ENCODE measurements at places on chromosomes 11 and 22.

DNA sequence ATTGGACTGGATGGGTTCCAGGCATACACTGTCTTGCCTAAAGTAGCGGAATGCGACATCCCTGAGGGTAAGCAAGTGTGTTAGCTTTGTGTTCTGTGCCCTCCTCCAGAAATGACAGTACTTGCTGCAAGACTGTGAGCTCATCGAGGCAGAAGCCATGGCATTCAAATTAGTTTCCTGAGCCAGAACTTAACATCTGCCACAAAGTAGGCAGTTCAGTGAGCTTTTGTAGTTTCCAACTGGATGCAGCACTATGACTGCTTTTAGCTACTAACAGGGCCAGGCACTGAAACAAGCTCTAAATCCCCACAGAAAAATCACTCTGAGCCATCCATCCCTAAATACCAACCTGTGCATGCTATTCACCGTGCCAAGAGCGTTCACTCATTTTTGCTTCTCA lies 1.2 kb upstream of the FAR1 start:
- no peak for DNase-seq

GRCh38 chr11:59225017-59225416 lies 12.3 kb upstream of the MPEG1 start:
- DNase-seq: no peak

DNA sequence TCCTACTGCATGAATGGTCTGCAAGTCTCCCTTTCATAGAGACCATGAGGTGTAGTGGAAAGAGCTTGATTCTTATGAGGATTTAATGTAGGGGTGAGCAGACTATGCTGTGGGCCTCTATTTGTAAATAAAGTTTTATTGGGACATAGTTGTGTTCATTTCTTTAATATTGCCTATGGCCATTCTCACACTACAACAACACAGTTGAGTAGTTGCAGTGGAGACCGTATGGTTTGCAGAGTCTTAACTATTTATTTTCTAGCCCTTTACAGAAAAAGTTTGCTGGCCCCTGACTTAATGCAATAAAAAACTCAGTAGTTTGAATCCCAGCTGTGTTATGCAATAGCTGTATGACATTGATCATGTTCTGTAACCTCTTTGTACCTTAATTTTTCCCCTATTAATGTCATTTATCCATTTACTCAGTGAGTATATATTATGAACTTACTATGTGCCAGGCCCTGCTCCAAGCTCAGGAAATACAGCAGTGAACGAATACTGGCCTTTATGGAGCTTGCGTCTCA lies 106.3 kb downstream of the ATXN10 start:
- no peak for DNase-seq

GRCh38 chr11:2301631-2302305 lies at the start of the genes C11orf21 and TSPAN32:
TSS of gene C11orf21 (minus strand) at chr11:2301918. CDS start at chr11:2301808, 110 bp downstream.
TSS of gene TSPAN32 (plus strand) at chr11:2302013. CDS start at chr11:2302150, 137 bp downstream.
- DNase-seq: no peak

GRCh38 chr11:10587995-10588394 lies 19.5 kb upstream of the LYVE1 start:
- no peak for DNase-seq

GRCh38 chr11:102138223-102138622 lies 28.0 kb downstream of the YAP1 start:
- no peak for DNase-seq

GRCh38 chr22:28921585-28921879 lies 38.2 kb downstream of the ZNRF3 start:
- DNase-seq: no peak

DNA sequence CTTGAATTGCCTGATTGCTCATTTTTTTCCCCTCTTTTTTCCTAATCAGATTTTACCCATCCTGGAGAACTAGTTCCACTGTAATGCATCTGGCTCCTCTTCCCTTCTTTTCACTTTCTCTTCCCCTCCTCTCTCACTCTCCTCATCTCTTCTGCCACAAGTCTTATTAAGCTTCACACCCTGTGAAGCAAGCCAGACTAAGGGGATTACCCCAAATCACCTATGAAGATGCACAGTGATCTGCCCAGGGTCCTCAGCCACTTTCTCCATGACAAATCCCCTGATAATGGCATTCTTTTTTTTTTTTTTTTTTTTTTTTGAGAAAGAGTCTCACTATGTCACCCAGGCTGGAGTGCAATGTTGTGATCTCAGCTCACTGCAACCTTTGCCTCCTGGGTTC lies 11.2 kb downstream of the UBASH3B start:
- no peak for DNase-seq

GRCh38 chr22:36977401-36977861 lies 41.8 kb downstream of the TST start:
- no peak for DNase-seq

GRCh38 chr11:134878785-134879184 lies 466.7 kb upstream of the B3GAT1 start:
- DNase-seq: no peak

GRCh38 chr11:11871991-11872401 lies 30.2 kb downstream of the USP47 start:
- no peak for DNase-seq

GRCh38 chr11:60206616-60207015 lies 23.7 kb upstream of the MS4A6A start:
- no peak for DNase-seq

GRCh38 chr11:113977071-113977490 lies 2.2 kb downstream of the HTR3A start:
- DNase-seq: no peak

- DNase-seq: no peak
Observed at GRCh38 chr11:67022341-67022933, 497 bp upstream of the SYT12 start.

DNA sequence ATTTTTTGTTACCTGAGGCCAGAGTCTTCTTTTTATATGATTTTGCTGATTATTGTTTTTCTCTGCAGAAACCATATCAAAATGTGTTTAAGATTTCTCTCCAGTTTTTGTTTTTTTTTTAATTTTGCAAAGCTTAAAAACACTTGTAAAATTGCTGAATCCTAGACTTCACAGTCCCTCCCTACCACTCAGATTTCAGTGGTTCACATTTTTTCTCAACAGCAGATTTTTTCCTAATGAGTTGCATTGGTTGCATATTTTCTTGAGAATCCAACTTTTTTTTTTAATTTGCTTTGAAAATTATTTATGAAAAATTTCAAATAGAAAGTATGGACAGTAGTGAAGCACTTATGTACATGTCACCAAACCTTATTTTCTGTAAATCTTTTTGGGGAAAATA lies 5.8 kb downstream of the ARL14EP start:
- DNase-seq: no peak

DNA sequence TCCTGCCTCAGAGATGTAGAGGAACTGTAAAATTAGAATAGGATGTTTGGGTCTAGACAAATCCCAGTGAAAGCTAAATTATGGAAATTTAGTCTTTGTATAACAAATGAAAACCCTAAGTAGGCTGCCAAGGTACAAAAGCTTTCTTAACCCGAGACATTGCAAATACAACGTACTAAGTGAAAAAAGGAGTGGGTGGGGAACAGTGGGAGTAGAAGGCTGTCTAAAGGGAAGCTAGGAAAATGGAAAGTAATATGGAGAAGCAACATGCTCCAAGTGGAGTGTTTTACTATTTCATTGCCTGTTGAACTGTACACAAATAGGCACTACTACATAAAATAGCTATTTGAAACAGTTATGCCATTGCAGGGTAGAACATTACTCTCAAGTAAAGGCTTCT lies 6.8 kb upstream of the LIN7C start:
- DNase-seq: no peak

DNA sequence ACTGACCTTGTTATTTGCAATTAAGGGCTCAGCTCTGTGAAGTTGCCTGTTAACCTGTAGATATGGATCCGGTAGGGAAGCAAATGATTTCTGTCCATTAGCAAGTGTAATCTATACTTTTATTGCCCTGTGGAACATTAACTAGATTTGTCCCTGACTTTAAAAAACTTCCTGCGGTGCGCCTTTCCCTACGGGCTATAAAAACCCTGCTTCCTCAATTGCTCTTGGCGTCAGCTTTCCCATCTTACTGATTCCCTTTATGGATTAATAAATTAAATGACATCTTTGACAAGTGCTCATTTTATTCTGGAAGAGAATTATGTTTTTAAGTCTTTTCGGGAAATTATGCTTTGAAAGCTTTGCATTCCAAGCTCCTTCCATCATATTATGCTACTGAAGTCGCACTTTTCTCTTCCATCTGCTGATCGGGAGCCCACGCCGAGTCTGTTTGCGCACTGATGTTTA lies 18.3 kb upstream of the CLMP start:
- no peak for DNase-seq

- no peak for DNase-seq
Observed at GRCh38 chr11:1012740-1013630, 23.5 kb downstream of the MUC6 start.

- DNase-seq: no peak
Observed at GRCh38 chr11:45159781-45160365, 13.4 kb downstream of the PRDM11 start.

- no peak for DNase-seq
Observed at GRCh38 chr11:123357990-123358827, 71.9 kb upstream of the GRAMD1B start.

- DNase-seq: no peak
Observed at GRCh38 chr11:495537-495931, 11.5 kb downstream of the RNH1 start.

DNA sequence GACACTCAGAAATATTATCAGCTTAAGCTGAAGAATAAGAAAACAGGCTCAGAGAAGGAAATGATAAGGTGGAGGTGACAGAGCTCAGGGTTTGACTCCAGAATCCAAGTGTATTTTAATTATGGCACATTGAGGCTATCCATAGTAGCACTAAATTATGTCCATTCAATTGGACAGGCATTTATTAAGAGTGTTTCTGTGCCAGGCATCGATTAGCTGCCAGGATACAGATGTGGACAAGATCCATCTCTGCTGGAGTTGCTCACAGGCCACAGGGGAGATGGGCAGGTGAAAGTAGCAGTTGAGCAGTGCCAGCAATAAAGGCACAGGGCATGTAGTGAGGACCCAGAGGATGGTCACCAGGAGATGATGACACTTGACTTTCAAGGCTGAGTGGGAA lies 592.5 kb downstream of the INSC start:
- DNase-seq: no peak

DNA sequence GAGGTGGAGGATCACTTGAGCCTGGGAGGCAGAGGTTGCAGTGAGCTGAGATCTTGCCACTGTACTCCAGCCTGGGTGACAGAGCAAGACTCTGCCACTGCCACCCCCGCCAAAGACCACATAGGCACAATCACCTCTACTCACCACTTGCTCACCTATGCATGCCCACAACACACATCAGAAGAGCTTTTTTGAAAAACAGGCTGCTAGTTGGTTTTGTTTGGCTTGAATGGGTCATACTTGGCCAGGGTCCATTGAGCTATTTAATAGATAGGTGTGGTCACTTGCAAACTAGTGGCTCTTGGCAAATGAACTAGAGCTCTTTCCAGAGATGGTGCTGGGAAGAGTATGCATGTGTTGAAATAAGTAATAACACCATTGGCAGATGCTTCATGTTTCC lies 80.1 kb downstream of the EMSY start:
- DNase-seq: no peak

- DNase-seq: no peak
Observed at GRCh38 chr22:47805394-47805935, 1043.0 kb downstream of the TBC1D22A start.

GRCh38 chr22:30717331-30717921 lies 22.8 kb downstream of the OSBP2 start:
- DNase-seq: no peak

DNA sequence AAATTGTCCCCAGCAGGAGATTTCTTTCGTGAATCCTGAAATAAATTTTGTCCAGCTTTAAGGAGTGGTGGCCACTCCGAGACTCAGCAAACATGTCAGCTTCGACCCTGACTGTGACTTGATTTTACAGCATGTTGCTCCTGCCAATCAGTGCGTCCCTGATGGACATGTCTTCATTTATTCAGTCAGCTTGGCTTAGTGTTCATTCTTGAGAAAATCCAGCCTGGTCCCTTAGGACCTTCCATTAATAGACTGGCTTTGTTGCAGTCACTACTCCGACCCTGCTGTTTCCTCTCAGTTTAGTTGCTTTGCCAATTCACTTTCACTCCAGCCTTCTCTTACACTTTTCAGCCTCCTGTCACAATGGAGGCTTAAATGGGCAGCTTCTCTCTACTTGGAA lies 30.5 kb downstream of the TMPRSS5 start:
- no peak for DNase-seq

DNA sequence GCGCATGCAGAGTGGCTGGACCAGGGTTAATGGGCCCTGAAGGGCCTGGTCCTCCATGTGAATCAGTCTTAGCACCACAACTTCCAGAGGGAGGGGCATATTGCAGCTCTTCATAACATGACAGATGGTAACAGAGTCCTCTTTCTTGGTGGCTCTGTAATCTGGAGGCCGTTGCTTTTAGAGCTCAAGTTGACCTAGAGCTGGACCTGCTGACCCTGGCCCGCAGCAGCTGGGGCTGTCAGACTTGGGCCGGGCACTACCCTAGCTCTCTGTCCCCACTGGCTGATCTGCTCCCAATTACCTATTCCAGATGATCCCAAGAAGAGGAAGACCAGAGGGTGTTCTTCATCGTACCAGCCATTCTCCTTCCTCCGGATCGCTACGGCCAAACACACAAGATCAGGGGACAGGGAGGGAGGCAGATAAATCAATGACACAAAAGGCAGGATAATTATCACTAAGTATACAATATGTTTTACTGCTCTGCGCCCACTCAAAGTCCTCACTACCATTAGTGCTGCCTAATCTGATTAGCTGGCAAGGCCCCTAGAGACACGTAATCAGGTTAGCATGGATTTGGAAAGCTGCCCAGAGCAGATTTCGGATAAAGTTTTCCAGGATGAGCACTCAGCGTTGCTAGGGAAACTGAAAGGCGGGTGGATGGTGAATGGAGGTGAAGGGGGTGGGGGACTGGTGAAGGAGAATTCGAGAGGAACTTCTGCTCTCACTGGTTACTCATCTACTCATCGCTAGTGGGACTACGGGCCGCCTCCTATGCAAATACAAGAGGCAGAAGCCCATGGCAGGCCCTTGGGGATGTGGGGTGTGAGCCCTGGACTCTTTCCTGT lies 64.5 kb upstream of the PHOX2A start:
- DNase-seq: no peak

GRCh38 chr11:130156108-130157022 lies 3.2 kb upstream of the ST14 start:
- no peak for DNase-seq

DNA sequence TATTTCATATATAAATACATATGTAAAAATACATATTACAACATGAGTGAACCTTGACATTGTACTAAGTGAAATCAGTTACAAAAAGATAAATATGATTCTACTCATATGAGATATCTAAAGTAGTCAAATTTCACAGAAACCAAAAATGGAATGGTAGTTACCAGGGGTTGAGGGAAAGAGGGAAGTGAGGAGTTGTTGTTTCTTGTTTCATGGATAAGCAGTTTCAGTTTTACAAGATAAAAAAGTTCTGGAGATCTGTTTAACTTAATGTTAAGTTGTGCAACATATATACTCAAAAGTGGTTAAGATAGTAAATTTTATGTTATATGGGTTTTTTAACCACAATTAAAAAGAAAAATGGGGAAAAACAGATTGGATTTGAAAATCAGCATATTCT lies 107.7 kb downstream of the ELP4 start:
- no peak for DNase-seq

- DNase-seq: no peak
Observed at GRCh38 chr11:125188021-125188420, 23.5 kb downstream of the PKNOX2 start.
